SW 1271 (cell line): ENCODE measurements at places on chromosomes 16 and 17.

- no peak for DNase-seq
These were observed 13.5 kb upstream of the ADAM11 start for GRCh38 chr17:44745301-44745700.

DNA sequence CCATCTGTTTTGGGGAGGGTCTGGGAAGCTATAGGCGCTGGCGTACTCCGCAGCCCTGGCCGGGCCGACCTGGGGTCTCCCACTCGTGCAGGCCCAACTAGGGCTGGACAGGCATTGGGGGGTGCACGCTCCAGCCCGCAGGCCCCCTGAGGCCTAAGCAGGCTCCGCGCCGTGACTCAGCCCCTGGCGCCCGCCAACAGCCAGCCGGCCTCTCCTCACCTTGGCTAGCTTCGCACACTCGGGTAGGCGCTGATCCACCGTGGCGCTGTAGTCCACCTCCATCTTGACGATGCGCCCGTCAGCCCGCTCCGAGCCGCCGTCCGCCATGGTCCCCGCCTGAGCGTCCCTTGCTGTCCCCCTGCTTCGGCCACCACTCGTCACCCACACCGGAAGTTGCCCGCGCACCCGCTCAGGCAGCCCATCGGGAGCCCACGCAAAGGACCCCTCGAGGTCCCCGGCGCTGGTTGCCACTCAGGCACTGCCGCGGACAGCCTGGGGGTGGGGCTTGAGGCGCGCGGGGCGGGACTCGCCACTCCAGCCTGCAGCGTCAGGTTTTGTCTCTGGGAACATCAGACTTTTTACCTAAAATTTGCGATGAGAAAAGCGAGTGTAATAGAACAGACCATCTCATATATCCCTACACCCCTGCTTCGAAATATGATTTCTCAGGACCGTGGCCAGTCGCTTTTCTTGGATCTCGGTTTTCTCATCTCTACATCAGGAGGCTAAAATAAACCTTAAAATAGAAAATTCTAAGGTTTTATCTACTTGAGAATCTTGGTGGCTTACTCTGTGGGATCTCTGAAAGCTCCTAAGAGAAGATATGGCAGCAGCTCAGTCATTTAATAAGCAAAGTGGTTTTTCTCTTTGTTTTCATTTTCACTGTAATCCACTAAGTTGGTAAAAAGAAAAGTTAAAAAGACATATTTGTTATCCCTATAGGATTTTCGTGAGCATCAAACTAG, at the start of gene PSMD12:
TSS of gene PSMD12 (minus strand) at position 385 of the 965 bp plus-strand sequence. CDS start at position 327, 58 bp downstream.
- peak; percentile 88 for DNase-seq

- DNase-seq, result no peak
These were observed 27.9 kb upstream of the NACA2 start for GRCh38 chr17:61618950-61619349.

DNA sequence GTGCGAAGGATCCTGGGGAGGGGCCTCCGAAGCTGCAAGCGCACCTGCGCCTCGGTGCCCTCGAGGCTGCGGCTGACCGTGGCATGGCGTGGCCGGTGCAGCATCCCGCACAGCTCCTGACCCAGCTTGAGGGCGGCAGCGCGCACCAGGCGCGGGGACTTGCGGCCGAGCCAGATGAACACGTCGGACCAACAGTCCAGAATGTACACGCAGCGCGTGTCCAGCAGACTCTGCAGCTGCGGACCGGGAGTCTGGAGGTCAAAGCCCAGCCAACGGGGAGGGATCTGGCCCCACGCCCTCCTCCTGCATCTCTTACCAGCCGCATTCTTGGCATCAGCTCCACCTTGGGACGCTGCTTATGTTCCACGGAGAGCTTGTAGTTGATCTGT, 10.9 kb downstream of the FLII start:
- no peak for DNase-seq

GRCh38 chr16:70711211-70712031, 25.6 kb upstream of the MTSS2 start:
- DNase-seq, result no peak
